NCI-H1092 (cell line): ENCODE measurements at places on chromosomes 6 and 20.

GRCh38 chr20:17704589-17705317, 5.0 kb downstream of the BANF2 start:
- no peak for DNase-seq

DNA sequence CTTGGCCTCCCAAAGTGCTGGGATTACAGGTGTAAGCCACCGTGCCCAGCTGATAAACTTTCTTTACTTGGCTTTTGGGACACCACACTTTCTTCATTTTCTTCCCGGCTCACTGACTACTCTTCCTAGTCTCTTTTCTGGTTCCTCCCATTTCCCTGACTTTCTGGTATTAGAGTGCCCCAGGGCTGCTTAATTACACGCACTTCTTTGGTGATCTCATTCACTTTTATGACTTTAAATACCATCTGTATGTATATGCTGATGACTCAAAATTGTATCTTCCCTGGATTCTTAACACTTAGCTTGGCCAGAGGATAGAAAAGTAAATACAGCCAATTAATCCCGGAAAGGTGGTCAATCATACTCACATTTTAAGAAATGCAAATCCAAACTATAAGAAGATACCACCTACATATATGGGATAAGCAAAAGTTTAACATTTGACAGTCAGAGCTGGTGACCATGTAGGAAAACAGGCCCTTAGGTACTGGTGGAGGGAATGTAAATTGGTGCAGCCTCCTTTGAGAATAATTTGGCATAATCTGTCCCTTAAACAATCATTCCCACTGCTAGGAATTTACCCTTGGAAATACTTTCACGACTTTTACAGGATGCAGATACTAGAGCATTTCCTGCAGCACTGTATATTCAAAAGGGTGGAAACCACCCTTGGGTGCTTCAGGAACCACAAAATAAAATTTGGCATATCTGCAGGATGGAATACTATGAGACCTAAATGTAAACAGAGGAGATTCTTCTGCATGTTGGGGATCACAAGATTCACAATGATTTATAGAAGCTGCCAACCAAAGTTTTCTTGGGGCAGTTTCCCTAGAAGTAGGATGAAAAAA, 9.4 kb upstream of the NANP start:
- no peak for DNase-seq

DNA sequence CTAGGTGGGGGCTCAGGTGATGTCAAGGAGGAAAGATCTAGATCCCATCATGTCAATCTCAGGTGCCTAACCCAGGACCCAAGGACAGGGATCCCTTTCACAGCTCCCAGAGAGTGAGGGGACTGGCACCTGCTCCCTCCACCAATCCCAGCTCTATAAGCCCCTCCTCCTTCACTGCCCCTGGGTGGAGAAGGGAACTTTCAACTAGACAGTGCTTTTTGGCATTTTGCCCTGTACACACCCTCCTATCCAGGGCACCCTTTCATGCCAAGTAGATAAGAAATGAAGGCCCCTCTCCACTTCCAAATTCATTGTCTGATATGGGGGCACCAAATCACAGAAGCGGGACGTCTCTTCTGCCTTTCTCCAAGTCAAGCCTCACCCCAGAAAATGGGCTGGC, 61.6 kb downstream of the MDGA1 start:
- no peak for DNase-seq

- DNase-seq = no peak
Observed at GRCh38 chr6:79604583-79605037, 26.5 kb upstream of the SH3BGRL2 start.

DNA sequence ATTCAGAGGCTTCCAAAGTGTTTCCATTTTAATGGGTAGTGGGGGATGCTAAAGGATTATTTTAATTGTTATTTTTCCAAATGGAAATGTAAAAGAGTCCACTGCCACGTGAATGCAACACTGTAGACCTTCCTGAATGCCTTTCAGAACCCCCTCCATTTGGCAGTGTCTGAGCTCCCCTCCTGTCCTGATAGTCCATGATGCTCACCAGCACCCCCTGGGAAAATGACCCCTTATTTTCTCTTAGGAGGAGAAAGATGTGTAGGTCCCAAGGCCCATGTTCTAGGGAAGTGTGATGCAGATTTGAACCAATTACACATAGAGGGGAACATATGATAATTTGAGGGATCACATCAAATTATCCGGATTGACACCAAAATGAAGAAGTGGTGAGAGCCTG, 46.8 kb upstream of the SH3BGRL2 start:
- DNase-seq = no peak

GRCh38 chr6:43705996-43706395, 18.4 kb upstream of the MRPS18A start:
- no peak for DNase-seq

DNA sequence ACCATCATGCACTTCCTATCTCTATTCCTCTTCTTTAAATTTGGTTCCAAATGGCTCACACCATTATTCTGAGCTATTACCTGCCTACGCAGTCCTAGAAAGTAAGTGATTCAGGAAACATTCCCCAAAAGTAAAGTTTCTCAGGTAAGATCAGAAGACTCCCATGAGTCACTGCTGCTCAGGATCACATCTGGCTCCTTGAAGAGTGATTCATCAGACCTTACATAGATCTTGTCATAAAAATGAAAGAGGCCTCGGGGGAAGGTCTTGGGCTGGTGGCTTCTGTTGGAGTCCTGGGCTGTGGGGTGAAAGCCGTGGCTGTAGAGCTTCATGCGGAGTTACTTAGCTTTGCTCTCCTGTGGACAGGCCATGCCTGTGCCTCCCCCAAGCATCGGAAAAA, 35.9 kb downstream of the PLG start:
- no peak for DNase-seq

DNA sequence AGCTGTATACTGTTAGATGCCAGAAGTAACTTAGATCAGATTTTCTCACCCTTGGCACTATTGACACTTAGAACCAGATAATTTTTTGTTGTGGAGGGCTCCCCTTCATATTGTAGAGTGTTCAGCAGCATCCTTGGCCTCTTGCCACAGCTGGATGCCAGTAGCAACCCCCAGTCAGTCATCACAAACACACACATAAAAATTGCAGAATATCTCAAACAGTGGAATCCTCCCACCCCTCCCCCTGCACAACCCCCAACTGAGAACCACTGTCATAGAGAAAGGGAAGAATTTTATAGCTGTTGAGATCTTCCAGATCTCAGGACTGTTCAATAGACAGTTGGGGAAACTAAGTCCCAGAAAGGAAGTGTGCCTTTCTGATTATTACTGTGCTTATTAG, 81.2 kb upstream of the VSTM2L start:
- no peak for DNase-seq

DNA sequence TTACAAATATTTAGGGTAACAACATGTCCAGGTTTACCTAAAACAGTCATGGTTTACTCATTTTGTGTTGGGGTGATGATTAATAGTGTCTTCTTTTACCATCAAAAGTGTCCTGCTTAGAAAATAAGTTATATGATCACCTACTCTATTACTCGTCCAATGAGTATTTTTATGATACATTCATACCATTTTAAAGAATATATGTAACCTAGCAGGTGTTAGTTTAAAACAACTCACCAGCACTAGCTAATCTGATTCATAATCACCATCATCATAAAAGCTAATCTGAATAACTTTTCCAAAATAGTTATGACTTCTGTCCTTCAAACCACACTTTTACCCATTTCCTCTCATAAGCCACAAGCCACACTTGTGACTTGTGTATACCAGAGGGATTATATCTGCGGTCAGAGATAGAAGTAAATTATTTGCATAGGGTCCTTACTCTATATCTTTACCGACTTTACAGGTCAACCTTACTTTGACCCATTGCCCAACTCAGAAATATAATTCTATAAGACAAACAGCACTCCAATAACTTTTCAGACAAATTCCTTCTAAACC, 33.3 kb upstream of the NRN1 start:
- no peak for DNase-seq

DNA sequence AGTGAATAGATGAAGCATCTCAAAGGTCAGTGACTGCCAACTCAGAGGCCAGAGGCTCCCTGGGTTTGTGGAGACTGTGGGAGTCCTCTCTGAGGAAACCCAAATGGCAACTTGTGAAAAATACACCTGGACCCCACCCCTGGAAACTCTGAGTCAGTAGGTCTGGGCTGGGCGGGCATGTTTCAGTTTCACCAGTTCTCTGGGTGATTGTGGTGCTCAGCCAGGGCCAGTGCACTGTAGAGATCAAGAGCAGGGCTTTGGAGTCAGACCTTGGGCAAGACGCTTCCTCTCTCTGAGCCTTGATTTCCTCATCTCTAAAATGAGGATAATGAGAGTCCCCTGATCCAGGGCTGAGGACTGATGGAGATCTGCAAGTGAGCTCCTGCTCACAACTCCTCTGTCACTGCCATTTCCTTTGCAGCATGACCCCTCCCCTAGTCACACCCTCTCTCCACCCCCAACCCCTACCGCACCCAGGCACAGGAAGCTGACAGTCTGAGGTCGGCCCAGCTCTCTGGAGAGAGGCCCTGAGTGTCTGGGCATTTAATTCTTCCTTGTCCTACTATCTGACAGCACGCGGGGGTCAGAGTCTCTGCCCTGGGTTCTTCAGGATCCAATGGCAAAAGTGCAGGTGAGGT, 5.1 kb downstream of the DEF6 start:
- no peak for DNase-seq

DNA sequence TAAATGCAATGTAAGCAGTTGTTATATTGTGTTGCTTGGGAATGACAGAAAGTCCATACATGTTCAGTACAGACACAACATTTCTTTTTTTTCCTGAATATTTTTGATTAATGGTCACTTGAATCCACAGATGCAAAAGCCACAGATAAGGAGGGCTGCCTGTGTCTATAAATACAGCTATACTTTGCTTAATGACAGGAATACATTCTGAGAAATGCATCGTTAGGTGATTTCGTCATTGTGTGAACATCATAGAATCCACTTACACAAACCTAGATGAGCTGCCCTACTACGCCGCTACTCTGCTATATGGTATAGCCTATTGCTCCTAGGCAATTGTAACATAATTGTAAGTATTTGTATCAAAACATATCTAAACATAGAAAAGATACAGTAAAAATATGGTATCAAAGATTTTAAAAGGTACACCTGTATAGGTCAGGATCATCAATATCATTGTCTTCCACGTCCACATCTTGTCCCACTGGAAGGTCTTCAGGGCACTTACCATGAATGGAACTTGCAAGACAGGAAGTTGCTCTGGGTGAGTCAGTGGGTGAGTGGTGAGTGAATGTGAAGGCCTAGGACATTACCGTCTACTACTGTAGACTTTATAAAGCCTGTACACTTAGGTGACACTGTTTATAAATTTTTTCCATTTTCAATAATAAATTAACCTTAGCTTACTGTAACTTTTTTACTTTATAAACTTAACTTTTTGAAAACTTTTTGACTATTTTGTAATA, 27.9 kb upstream of the POPDC3 start:
- DNase-seq = no peak

DNA sequence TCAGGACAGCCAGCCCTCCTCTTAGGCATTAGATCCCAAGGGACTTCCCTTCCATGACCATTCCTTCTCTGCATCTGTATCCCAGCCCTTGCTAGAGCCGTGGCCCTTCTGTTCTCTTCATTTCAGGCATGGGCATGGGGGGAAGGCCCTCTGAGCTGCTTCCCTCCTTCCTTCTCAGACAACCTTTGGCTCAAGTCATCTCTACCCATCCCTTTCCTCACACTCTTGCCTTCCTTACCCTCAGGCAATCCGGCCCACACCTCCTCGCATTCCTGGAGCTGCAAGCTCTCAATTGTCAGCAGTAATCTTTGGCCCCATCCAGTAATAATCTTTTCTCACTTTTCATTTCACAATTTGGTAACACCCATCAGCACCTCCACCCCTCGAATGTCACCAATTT, 426.9 kb upstream of the JARID2 start:
- DNase-seq = no peak
